ENCODE measurements at places on chromosomes 7 and 10. TPM values are rescaled to one million over a fixed set of nuclear protein-coding genes. Genes with fewer than 3 reads are reported as not detected.

MMP21 gene
- 0.26 TPM for total RNA-seq

GRCh38 chr7:70188901-70189650, 590.8 kb downstream of the AUTS2 start:
- DNase-seq = no peak

GRCh38 chr7:141731476-141732149, 6.5 kb upstream of the SSBP1 start:
- DNase-seq = no peak

GRCh38 chr10:28637346-28637745, 40.0 kb upstream of the BAMBI start:
- no peak for DNase-seq

GRCh38 chr10:129586898-129587443, 119.9 kb downstream of the MGMT start:
- DNase-seq = no peak

- DNase-seq = no peak
Observed at GRCh38 chr10:86344714-86345161, 21.9 kb downstream of the GRID1 start.

THNSL1 gene
- total RNA-seq = 5.6 TPM

OR2A5 gene
- total RNA-seq = not detected

DNA sequence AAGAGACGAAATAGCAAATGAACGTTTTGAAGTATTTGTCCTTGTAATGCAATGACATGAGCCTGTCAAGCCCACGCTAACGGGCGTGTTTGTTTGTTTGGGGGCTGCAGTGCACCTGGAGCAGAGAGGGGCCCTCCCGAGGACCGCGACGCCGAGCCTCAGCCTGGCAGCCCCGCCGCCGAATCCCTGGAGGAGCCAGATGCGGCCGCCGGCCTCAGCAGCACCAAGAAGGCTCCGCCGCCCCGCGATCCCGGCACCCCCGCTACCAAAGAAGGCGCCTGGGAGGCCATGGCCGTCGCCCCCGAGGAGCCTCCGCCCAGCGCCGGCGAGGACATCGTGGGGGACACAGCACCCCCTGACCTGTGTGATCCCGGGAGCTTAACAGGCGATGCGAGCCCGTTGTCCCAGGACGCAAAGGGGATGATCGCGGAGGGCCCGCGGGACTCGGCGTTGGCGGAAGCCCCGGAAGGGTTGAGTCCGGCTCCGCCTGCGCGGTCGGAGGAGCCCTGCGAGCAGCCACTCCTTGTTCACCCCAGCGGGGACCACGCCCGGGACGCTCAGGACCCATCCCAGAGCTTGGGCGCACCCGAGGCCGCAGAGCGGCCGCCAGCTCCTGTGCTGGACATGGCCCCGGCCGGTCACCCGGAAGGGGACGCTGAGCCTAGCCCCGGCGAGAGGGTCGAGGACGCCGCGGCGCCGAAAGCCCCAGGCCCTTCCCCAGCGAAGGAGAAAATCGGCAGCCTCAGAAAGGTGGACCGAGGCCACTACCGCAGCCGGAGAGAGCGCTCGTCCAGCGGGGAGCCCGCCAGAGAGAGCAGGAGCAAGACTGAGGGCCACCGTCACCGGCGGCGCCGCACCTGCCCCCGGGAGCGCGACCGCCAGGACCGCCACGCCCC, 118.5 kb downstream of the CYTH3 start:
- no peak for DNase-seq

LRRC17 gene
- 12.6 TPM for total RNA-seq

- no peak for DNase-seq
Observed at GRCh38 chr7:135728136-135728669, at the start of gene SLC13A4. TSS of gene SLC13A4 (minus strand) at chr7:135728186. CDS start at chr7:135727496, 690 bp downstream.

PIK3CG gene
- total RNA-seq = not detected

- DNase-seq = peak; percentile 38
Observed at GRCh38 chr7:14766747-14767146, 135.8 kb downstream of the DGKB start.

DNA sequence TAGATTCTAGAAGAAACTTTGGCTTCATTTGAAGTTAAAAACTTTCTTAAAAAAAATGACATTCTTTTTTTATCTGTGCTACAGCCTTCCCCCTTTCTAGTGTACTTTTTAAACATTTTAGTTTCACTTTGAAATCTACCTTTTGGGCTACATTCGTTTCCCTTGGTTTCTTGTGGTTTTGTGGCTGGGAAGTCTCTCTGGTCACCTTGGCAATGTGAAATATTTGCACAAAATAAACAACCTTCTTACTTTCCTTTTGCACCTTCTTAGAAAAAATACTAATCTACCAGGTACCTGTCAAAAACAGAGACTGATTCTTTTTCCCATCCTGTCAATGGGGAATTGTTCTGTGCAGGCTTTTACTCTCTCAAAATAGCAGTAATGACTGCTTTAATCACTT, 350.2 kb downstream of the GATA3 start:
- DNase-seq = peak; percentile 55

DNA sequence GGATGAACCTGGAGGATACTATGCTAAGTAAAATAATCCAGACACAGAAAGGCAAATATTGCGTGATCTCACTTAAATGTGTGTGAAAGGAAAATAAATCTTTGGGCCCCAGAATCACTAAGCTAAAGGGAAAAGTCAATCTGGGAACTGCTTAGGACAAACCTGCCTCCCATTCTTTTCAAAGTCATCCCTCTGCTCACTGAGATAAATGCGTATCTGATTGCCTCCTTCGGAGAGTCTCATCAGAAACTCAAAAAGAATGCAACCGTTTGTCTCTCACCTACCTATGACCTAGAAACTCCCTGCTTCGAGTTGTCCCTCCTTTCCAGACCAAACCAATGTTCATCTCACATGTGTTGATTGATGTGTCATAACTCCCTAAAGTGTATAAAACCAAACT, 40.1 kb upstream of the LAMB4 start:
- DNase-seq = no peak

GRCh38 chr10:133454204-133454893, 604 bp downstream of the SCART1 start:
- no peak for DNase-seq

PVRIG gene
- not detected for total RNA-seq

DNA sequence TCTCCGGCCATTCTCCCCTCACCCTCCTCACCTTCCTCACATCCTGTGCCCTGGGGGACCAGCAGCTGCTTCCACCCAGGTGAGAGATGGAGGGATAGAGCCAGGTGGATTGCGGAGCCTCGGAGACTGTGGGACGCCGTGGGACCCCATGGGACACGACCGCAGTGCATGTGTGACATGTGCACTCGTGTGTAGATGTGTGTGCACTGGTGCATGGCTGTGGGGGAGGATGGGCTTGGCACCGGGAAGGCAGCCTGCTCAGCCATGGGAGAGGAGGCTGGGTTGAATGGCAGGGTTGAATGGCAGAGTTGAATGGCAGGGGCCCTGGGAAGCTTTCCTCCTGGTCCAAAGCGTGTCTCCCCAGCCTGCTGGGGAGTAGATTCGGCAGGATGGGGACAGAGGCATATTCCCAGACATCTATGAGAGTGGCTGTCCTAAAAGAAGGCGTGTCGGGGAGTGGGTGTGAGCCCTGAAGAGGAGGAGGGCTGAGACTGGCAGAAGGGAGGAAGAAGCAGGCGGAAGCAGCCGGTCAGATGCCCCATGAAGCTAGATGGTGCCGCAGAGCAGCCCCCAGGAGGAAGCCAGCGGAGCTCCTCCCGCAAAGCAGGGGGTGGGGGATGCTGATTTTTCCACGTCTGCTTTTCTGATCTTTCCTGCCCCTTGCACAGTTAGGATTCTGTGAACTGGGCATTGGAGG, 815 bp downstream of the GIMAP8 start:
- no peak for DNase-seq

CARD11 gene
- total RNA-seq = not detected
